ENCODE measurements at places on chromosomes 13 and 19.

DNA sequence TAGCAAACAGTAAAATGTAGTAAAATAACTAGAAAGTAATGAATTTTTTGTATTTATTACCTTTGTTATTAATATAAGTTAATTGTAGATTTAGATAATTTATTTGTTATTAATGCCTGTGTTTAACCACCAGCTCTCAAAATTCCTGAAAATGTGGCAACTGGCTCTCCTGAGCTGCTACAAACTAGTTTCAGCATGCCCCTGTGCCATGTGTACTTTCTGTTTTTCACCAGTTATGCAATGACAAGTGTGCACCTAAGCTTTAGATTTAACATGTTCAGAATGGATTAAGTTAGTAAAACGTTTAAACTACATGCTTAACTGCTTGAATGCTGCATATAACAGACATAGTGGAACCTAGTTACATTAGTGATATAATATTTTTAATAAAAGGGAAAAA lies 88.1 kb downstream of the POSTN start:
- no peak for DNase-seq

- DNase-seq, result no peak
Observed at GRCh38 chr19:17953316-17953801, 13.5 kb upstream of the KCNN1 start.

DNA sequence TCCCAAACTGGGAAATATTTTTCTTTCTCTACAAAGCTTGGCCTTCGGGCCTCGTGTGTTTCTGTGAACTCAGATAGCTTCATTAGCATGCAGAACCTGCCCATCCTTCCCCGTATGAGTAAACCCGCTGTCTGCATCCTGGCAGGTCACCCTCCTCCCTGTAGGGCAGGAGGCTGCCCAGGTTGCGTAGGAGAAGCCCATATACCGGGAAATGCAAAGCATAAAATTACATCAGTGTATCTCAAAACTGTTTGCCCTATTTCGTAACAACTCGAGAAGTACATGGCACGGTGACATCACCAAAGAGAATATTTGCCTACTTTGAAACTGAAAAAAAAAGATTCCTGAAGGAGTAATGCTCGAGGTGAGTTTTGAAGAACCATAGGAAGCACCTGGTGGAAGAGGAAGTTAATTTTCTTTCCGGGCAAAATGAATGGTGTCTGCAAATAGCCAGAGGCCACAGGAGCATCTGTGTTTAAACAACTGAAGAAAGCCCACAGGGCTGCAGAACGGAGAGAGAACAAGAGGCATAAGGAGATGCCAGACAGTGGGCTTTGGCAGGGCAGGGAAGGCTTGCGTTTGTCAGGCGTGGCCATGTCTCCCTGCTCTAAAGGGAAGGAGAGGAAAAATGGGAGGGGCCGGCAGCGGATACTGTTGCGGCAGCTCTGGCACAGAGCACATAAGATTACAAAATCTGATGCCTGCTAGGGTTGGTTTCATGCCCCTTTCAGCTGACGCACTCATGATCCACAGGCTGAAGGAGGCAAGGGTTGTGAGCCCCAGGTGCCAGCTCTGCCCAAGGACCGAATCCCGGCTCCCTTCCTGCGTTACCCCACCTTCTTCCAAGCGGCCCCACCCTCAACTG lies 81.4 kb downstream of the IRS2 start:
- DNase-seq, result no peak

DNA sequence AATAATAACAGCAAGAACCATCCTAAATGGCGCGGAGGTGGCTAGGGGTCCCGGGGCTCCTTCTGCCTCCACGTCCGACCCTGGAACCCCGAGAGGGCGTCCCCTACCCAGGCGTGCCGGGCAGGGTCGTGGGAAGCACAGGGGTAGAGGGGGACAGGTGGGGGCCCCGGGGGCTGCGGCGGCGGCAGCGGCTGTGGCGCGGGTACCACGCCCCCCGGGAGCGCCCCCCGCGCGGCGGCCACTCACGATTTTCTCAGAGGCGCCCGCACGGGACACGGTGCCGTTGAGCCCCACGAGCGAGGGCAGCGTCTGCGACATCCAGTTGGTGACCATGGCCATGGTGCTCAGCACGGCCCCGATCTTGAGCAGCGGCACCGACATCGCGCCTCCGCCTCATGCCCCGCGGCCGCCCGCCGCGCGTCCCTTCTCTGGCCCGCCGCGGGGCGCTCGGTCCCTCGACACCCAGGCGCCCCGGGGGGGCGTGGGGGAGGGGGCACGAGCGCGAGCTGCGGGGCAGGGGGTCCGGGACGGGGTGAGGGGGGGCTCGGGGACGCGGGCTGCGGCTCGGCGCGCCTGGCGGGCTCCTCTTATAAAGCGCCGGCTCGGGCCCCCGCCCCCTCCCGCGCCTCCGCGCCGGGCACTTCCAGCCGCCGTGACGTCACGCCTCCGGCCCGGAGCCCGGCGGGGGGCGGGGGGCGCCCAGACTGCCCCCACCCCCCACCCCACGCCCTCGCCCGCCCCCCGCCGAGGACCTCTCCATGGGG lies 22.9 kb downstream of the OLFM2 start:
- DNase-seq, result peak; percentile 95

GRCh38 chr13:108272333-108272732 lies 2.8 kb downstream of the TNFSF13B start:
- DNase-seq, result no peak

Data from D341Med (cell line).